ENCODE measurements at places on chromosomes 13 and 19. TPM values are rescaled to one million over a fixed set of nuclear protein-coding genes. Genes with fewer than 3 reads are reported as not detected.

DNA sequence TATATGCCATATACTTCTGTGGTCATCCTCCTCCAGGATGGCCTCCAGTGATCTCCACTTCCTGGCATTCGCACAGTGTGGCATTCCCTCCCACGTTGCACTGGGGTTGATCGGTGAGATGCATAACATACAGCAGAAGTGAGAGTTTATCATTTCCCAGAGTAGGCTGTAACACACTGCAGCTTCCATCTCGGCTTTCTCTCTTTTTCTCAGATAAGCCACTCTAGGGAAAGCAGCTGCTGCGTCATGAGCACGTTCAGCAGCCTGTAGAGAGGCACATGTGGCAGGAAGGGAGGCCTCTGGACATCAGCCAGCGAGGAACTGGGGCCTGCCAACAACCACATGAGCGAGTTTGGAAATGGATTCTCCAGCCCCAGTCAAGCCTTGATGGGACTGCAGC, 807.1 kb downstream of the DIAPH3 start:
- no peak for DNase-seq

DNA sequence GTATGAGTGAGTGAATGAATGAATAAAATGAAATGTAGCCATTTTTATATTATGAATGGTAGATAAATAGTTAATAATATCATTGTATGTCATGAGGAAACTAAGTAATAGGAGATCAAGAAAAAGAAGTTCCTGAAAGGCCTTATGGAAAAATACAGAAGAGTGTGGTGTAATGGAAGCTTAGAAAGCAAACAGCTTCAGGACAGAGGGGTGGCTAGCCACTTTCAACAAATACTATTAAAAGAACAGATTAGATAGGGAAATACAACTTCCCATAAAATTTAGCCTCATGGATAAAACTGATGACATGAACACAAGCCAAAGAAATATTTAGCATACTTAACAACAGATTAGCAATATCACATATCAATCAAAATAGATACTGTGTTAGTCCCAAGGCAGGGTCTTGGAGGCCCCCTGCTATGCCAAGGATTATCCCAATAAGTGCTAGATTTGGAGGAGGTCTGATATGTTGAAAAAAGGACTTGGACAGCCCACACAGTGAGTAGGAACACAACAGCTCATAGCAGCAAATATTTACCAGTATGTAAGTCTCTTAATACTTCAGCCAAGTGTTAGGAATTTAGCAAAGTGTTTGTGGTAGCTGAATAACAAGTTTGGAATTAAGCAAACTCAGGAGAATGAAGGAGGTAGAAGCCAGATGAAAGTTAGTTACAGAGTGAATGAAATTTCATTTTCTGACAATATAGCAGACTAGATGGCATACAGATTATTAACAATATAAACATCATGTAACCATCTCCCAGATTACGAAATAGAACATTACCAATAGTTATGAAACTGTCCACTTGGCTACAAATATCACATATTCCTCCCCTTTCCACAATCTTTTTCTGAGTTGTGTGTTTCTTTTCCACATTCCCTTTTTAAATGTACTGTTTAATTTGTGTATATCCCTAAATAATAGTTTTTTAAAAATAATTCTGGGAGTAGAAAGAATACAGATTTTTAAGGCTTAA, 1632.0 kb downstream of the PCDH9 start:
- no peak for DNase-seq

DNA sequence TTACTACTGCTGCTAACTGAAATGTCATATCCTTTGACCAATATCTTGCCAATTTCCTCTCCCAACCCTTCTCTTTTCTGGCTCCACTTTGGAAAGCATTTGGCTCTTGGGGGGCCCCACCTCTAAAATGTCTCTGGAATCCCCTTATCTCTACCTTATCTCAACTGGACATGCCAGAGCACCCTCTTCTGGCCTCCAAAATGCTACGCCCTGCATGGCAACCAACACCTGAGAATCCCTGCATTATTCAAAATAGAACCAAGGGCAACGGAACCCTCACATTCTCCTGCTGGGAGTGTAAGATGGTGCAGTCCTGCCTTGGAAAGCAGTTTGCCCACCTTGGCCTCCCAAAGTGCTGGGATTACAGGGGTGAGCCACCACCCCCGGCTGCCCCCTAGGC, 35.3 kb downstream of the CERS4 start:
- DNase-seq = no peak

- no peak for DNase-seq
Observed at GRCh38 chr13:75790198-75790970, 154.3 kb downstream of the LMO7 start.

ELSPBP1 gene
- total RNA-seq = not detected

S1PR4 gene
- total RNA-seq = not detected

GRCh38 chr19:29587059-29587458, 19.0 kb upstream of the POP4 start:
- DNase-seq = no peak

DNA sequence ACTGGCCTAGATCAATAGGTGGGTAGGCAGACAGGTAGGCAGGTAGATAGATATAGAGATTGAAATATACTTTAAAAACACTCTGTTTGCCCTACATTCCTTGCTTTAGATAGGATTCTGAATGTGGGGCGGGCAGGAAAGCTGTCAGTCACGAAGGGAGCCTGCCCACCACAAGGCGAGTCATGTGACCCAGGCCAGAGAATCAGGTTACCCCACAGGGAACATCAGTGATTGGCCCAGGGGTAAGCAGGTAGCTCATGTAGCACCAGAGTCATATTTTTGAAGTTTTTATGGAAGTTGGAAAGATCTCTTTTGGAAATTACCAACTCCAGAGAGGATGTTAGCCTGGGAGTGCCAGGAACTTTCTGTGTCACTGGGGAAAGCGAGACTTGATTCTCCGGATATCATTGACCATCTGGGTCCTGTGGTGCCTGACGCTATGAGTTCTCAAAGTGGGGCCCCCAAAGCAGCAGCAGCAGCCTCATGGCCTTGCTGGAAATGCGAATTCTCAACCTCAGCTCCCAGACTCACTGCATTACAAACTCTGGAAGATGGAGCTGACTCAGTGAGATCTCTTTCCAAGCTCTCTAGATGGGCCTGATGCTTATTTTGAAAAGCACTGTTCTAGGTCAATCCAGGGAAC, 60.3 kb downstream of the IRS2 start:
- DNase-seq = no peak

DNA sequence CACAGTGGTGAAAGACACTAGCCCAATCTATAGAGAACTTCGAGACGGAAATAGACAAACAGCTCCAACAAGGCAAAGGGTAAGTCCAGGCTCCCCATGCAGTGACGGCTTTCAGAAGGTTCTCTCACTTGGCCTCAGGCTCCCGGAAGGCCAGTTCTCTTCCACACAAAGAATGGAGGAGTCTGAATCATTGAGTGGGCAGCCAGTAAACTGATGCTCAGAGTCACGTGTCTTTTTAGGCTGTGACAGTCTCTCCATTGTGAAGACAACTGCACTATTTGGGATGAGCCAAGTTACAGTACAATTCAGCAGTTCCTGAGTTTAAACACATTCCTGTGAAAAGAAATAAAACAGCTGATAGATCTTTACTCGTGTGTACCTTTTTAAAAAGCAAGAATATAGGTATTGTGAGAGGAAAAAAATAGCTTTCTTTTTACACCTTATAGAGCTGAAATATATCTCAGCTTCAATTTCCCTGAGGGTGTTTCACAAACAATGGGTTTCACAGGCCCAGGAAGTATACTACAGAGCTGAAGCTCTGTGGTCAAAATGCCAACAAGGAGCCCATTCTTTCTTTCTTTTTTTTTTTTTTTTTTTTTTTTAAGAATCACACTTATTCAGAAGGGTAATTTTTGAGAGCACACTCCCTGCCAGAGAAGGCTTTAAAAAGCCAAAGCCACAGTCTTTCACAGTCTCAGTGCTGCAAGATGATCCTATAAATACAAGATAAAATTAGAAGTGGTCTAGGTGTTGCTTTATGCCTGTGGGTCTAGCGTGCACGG, 135.1 kb downstream of the FREM2 start:
- DNase-seq = no peak

GRCh38 chr19:35395382-35396199, 24.7 kb downstream of the GPR42 start:
- no peak for DNase-seq

MICOS13 gene
- 42.2 TPM for total RNA-seq

KLHL1 gene
- total RNA-seq = 0.14 TPM

GRCh38 chr13:75366380-75367280, 115.3 kb downstream of the TBC1D4 start:
- no peak for DNase-seq

DNA sequence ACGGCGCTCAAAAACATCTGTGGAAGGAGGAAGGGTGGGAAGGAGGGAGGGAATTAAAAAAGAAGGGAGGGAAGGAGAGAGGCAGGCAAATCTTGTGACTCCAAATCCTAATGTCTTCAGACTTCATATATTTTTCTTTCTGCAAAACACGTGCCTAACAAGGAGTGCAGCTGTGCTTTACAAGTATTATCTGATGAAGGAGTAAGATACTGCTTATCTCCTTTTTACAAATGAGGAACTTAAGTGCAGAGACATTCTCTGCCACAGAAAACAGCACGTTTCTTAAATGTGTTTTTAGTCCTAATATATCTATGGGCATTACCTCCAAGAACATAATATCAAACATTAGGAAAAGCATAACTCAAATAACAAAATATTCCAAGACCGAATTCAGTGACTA, 6.5 kb downstream of the FLT3 start:
- no peak for DNase-seq

GRCh38 chr13:25662516-25662915, 290.7 kb downstream of the ATP8A2 start:
- DNase-seq = no peak

GRCh38 chr19:54197121-54197520, 3.5 kb upstream of the RPS9 start:
- DNase-seq = no peak

IGSF23 gene
- 0.93 TPM for total RNA-seq

DNA sequence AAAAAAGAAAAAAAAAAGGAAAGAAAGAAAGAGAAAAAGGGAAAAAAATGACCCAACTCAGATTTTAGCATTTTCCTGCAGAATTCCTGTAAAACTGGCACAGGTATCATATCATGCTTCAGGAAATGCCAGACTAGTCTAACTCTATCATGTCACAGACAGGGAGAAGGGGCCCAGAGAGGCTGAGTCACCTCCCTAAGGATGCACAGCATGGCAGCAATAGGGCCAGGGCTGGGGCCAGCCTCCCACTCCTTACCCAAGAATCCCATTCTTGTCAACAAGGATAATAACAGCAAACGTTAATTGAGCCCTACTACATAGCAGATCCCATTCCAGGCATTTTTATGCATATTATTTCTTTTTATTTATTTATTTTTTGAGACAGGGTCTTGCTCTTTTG, 8.5 kb downstream of the GPR4 start:
- no peak for DNase-seq

IRGC gene
- not detected for total RNA-seq

- no peak for DNase-seq
Observed at GRCh38 chr19:38337360-38337653, 1.7 kb downstream of the CATSPERG start.

DNA sequence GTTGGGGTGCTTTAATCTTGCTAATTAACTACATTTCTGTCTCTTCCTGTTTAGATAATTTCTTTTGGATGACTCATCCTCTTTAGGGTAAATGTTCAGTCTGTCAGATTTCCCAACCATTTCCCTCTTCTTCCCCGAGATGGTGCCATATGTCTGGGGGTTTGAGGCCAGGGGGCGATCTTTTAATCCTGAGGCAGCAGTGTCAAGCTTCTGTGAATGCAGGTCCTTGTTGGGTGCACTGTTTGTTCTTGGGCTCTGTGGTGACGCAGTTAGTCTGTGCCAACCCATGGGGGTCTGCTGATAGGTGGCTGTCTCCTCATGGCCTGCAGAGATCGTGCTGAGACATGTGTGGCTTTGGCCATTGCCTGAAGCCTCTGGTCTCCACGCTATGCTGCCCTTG, 420.4 kb downstream of the NDFIP2 start:
- no peak for DNase-seq
